ENCODE measurements at places on chromosomes 4 and X.

DNA sequence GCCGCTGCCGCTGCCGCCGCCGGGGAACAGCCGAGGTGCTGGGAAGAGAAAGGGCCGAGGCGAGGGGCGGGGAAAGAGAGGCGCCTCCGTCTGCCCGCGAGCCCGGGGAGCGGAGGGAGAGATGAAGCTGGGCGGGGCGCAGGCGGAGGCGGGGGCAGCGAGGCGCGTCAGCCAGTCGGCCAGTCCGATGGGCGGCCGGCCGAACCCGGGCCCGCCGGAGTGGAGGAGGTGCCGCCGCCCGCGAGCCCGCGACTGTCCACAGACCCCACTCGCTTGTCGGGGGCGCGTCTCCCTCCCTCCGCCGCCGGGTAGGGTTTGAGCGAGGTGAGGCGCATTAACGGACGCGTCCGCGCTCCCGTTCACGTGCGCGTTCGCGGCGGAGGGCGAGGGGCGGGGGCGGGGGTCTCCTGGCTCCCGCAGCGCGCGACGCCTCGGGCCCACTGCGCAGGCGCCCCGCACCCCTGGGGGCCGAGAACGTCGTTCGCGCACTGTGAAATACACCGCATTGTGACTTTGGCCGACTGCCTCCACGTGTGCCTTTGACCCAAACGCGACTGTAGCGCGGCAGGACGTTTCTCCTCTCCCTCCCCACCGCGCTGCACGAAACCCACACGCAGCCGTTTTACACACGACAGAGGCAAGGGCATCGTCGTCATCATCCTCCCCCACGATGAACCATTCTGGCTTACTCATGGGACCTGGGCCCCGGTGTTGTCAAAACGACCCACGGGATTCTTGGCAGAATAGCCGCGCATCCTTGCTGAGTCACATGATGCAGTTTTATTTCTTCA is at the start of gene NUDT11:
NUDT11 (minus strand) TSS at position 92 of the 791 bp plus-strand sequence. CDS start 148 bp downstream, outside the sequence.
- DNase-seq, result peak; percentile 56

GRCh38 chrX:39966176-39966575 is 131.6 kb downstream of the BCOR start:
- DNase-seq, result no peak

DNA sequence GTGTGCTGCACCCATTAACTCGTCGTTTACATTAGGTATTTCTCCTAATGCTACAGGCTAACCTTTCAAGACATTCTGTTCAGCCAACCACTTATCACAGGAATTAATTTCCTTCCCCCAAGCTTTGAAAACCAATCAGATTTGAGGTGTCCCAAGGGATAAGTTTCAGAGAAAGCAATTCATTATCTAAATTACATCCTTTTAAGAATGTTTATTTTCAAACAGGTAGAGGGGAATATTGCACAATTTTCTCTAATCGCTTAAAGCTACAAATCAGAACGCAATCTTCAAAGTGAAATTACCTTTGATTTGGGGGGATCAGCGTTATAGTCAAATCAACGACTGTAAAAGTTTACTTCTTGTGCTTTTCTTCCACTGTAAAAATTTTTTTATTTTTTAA is 1.6 kb downstream of the CLOCK start:
- peak; percentile 56 for DNase-seq

DNA sequence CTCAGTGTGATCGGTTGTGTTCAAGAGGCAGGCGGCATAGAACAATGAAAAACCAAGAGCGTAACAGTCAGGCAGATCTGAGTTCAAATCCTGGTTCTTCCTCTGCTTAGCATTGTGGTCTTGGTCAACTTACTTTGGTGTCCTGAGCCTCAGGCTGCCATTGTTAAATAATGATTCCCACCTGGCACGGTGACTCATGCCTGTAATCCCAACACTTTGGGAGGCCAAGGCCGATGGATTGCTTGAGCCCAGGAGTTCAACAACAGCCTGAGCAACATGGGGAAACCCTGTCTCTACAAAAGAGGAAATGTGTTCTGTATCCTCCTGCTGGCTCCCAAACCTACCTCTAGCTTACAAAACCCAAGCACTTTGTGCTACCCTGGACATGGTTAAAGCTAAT is 129.0 kb upstream of the STX18 start:
- no peak for DNase-seq

GRCh38 chr4:142721187-142721586 is 124.9 kb downstream of the INPP4B start:
- no peak for DNase-seq

GRCh38 chr4:100170986-100171385 is 19.3 kb downstream of the DDIT4L start:
- no peak for DNase-seq

GRCh38 chr4:75702919-75703411 is 21.4 kb upstream of the USO1 start:
- peak; percentile 80 for DNase-seq

DNA sequence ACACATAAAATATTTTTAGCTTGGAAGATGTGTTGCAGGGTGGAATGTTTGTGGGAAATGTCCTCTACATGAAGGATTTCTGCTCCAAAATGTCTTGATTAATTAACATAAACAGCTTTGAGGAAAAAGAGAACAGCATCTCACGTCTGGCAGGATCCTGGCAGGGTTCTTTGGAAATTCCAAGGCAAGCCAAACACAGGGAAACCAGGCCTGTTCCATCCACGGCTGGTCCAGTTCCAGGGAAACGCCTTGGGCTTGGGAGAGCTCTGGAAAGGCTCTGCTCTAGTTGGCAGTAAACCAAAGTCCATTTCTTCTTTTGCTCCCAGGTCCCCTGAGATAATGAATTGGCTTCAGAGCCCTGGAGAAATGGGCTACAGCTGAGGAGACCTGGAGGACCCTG is 42.4 kb upstream of the GAB1 start:
- DNase-seq, result peak; percentile 55

DNA sequence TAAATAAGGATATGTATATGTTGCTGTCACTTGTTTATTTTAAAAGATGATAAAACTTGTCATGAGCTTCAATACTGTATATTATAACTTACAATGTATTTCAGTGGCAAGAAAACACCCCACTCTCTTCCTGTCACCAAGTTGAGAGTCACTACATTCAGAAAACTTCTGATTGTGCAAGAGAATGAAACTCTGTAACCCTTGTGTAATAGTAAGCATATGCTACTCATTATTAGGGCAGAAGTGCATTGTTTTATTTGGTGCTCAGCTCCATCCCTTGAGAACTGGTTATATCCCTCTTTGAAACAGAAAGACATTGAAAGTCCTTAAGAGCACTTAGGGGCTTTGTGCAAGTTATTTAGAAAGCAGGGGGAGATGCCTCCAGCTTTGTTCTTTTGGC is 594.5 kb downstream of the ARAP2 start:
- DNase-seq, result no peak

- no peak for DNase-seq
These were observed 51.1 kb downstream of the GPC4 start for GRCh38 chrX:133364196-133364595.

DNA sequence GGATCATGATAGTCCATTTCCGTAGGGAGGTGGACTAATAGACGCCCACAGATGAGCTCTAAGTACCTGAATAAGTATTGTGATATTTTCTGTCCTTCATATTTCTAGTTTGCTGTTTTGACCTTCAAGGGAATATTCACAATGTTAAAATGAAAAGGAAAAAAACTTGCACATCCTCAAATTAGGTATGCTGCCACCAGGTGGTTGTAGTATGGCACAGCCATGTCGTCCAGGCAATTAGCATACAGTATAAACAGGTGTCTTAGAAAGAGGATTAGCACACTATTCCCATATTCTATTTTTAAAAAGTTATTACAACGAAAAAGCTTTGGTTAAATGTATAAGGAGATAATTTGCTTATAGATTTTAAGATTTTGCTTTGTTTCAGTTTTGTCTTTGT is 802.0 kb downstream of the RPA4 start:
- DNase-seq, result peak; percentile 26

DNA sequence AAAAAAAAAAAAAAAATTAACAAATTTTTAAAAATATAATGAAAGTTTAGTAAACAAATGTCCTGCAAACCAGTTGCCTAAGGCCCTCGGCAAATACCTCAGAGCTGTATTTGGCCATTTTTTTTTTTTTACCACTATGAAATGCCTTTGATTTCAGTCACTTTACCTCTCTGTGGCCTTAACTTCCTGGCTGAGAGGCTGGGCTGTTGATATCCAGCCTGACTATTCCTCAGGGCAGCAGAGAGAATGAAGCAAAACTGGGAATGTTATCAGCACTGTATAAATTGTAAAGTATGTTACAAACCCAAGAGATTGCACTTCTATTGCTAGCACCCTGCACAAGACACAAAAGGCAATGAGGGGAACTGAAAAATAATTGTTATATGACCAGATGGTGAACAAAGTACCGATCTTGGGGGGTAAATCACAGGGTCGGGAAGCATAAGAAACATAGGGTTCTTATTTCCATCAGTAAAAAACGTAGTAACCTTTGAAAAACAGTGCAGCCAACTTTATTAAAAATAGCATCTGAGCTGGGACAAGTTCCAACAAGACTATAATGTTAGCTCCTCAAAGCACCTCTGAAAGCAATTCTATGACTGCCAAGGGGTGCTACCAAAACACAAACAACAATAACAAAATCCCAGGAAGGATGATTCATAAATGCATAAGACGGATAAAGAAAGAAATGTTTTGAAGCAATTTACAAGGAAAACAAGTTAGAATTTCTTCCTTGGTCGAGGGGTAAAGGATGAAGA is 18.1 kb downstream of the USP46 start:
- DNase-seq, result no peak
